Uterus (tissue), 4 donors: ENCODE measurements at places on chromosomes 4 and X.

DNA sequence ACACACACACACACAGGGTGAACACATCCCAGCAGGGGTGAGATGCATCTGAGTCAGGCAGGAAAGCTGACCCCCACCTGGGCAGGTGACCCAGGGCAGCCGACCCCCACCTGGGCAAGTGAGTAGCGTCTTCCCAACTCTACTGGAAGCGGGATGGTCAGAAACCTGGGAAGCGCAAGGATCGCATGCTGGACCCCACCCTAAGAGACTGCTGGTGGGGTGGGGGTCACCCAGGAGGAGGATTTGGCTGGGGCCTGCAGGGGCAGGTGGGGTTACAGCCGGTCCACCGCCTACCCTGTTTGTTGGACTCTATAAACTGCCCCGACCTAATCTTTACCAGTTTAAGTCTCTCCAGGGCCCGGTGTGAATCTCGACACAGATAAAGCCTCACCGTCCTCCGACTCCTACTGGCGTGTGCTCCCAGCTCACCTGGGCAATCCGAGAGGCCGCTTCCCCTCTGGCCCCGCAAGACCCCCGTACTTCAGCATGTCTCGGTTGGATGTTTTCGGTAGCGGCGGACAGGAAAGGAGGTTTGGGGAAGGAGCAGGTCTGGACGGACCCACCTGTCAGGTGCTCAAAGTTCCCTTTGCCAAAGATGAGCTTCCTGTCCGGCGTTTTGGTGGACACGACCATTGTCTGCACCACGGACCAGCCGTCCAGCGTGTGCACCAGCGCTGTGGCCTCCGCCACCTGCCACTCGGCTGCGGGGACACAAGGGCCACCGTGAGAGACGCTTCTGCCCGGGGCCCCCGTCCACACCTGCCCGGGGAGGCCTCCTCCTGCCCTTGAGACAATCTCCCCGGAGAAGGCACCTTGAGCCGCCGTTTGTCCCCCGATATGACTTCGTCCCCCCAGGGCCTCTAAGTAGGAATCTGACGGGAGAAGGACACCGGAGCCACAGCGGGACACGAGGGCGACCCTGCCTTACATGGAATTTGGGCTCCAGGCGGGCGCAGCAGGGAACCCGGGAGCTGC, 2.0 kb downstream of the GTPBP6 start:
- no peaks in the 10 kb centered on the region for H3K27me3 ChIP-seq
- peak; percentile 19 for DNase-seq
- H3K4me1 ChIP-seq: no peaks in the 10 kb centered on the region
- H3K36me3 ChIP-seq: no peaks in the 10 kb centered on the region
- no peak overlapping the region for H3K4me3 ChIP-seq

DNA sequence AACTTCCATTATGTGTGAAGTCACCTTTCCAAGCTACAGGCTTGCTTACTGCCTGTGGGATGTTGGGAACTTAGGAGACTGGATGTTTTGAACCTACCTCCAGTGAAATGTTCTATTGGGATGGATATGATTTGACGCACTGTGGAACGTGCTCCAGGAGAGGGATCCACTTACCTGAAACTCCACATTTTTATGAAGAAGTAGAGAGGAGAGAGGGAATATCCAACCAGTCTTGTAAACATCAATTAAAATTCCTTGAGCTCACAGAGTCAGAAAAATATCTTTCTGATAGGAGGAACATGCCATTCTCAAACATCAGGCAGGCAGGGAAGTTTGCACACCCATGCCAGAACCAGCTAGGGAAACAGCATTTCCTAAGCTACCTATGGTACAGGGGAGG, 91.1 kb upstream of the MAOA start:
- H3K36me3 ChIP-seq: no peaks in the 10 kb centered on the region
- DNase-seq: no peak
- no peak overlapping the region for H3K27ac ChIP-seq
- H3K4me1 ChIP-seq: no peaks in the 10 kb centered on the region

- H3K27me3 ChIP-seq: no peaks in the 10 kb centered on the region
- H3K27ac ChIP-seq: no peak overlapping the region
- no peak for DNase-seq
- no peaks in the 10 kb centered on the region for H3K4me1 ChIP-seq
- no peaks in the 10 kb centered on the region for H3K36me3 ChIP-seq
Observed at GRCh38 chrX:27598312-27598711, 8.2 kb downstream of the DCAF8L2 start.

DNA sequence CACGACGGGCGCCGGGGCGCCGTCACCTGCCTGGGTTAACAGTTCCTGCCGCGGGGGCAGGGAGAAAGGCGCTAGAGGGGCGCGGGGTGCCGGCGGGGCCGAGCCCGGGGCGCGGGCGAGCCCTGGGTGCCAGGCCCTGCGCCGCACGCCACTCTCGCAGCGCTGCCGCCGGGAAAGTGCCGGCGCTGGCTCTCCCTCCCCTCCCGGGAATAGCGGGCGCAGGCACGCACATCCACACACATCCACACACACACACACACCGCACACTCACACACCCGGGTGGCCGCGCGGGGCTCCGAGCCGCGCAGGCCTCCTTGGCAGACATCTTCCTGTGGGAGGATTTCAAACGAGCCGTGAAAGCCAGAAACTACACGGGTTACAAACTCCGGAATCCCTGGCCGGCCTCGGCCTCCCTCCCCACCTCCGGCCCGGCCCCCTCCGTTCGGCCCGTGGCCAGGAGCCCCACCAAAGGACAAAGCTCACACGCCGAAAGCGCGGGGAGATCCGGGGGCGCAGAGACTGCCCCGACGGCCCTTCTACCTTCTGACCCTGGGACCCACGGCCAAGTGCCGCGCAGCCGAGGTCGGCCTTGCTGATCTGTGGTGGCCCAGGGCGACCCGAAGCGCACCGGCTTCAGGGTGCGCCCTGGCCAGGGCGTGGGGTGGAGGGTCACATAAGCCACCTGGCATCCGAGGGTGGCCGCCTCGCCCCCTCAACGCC, 92.3 kb downstream of the BCOR start:
- peak; percentile 44 for DNase-seq
- H3K4me3 ChIP-seq: peak overlapping the region; percentile 8
- H3K27ac ChIP-seq: peak overlapping the region; percentile 2
- H3K36me3 ChIP-seq: no peaks in the 10 kb centered on the region
- no peaks in the 10 kb centered on the region for H3K4me1 ChIP-seq

DNA sequence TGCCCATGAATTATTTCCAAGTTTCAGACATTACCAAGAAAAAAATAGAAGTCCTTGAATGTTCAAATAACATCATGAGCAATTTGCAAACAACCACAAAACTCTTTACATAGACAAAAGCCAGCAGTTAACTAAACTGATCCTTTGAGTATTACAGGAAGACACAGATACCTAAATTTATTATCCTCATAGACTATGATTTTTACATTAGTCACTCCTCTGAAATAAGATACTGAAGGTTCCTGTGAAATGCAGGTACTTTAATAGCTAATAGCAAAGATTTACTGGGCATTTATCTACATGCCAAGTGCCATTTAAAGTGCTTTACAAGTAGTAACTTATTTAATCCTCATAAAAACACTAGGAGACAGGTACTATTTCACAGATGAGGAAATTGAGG, 37.7 kb downstream of the GPR82 start:
- H3K4me3 ChIP-seq: no peak overlapping the region
- no peaks in the 10 kb centered on the region for H3K27me3 ChIP-seq
- no peak overlapping the region for H3K27ac ChIP-seq
- DNase-seq: no peak
- no peaks in the 10 kb centered on the region for H3K36me3 ChIP-seq
- no peaks in the 10 kb centered on the region for H3K4me1 ChIP-seq

- no peak overlapping the region for H3K4me3 ChIP-seq
- H3K27ac ChIP-seq: peak overlapping the region; percentile 48
- H3K4me1 ChIP-seq: no peaks in the 10 kb centered on the region
- no peak for DNase-seq
Observed at GRCh38 chrX:111460607-111461006, 48.6 kb upstream of the DCX start.
